ENCODE measurements at places on chromosomes 1 and 21. TPM values are rescaled to one million over a fixed set of nuclear protein-coding genes. Genes with fewer than 3 reads are reported as not detected.

GRCh38 chr21:45457161-45457831 lies 52.3 kb downstream of the COL18A1 start:
- peak; percentile 36 for DNase-seq

DNA sequence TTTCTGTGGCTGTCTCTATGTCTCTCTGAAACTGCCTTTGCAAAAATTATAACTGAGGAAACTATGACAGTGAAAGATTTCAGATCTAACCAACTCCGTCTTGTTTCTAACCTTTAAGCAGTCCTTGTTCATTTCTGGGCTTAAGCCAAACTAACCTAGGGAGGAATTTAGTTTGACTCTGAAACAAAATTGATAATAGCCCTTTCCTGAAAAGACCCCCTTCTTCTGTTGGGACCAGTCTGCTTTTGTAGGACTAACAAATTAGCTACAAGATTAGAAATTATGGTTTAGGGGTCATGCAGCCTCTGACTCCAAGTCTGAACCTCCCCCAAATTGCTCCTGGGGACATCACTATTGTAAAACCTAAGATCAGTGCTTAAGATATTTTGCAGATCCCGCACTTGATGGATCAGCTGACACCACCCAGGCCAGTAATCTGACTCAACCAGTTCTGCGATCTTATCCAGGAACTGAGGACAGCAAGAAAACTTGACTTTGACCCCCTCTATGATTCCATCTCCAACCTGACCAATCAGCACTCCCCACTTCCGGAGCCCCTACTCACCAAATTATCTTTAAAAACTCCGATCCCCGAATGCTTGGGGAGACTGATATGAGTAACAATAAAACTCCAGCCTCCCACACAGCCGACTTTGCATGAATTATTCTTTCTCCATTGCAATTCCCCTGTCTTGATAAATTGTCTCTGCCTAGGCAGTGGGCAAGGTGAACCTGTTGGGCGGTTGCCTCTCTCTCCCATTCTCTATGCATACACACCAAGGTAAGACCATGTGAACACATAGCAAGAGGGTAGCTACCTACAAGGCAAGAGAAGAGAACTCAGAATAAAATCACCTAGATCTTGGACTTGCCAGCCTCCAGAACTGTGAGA lies 11.1 kb upstream of the TRIM63 start:
- DNase-seq: no peak

- DNase-seq: peak; percentile 91
These were observed 32.2 kb upstream of the EPB41 start for GRCh38 chr1:28882009-28882628.

- no peak for DNase-seq
These were observed 60.6 kb downstream of the RGS2 start for GRCh38 chr1:192869308-192869940.

- DNase-seq: no peak
These were observed 12.8 kb downstream of the RHOU start for GRCh38 chr1:228748029-228748428.

DNA sequence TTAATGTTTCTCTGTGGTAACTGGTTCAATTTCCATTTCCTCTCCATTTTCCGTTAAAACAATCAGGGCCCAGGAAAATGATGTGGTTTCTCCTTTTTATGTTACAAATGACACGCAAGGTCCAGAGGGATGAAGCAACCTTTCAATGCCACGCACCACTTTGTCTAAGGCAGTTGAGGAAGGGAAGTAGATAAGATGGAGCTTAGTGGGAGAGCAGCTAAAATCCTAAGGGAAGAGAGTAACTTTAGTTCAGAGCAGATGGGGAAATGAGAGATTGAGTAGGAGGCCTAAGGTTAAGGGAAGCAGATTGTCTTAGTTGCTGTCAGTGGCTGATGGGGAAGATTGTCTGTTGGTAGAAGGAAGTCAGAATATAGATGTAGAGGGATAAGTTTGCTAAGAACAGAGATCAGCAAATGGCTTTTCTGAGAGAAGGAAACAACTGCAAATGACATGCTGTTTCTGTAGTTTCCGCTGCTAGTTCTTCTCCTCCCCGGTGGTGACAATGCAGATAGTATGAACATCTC lies 660 bp downstream of the CD1C start:
- DNase-seq: no peak

- DNase-seq: no peak
These were observed 643.0 kb downstream of the KIF26B start for GRCh38 chr1:245797592-245798348.

DNA sequence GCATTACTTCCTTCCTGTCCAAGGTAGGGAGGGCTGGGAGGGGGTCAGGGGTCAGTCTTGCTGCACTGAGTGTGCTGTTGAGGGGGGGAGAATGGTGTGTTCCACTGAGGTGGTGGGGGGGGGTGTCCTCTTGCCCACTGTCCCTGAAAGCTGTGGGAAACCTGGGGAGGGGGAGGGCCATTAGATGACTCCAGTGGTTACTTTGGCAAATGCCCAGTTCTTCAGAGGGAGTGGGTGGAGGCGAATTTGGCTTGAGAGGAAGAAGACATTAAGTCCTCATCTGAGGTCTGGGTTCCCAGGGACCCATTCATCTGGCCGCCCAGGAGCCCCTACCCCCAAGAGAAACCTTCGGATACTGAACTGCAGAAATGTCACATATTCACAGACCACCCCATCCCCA lies 36.2 kb downstream of the MEF2D start:
- DNase-seq: no peak

DNA sequence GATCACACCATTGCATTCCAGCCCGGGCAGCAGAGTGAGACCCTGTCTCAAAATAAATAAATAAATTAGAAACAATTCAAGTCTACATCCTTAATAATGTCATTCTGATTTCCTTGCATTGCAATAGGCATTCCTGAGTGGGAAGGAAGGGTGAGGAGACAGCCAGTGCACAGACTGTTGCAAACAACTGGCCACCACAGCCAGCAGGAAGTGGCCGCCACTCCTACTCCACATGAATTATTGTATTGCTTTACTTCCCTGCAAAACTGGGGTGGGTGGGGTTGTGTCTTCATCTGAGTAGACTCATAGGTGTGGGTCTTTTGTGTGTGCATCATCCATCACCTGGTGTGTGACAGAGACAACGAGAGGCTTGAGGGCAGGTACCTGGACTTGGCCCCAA lies 60.1 kb downstream of the OPTC start:
- no peak for DNase-seq

DNA sequence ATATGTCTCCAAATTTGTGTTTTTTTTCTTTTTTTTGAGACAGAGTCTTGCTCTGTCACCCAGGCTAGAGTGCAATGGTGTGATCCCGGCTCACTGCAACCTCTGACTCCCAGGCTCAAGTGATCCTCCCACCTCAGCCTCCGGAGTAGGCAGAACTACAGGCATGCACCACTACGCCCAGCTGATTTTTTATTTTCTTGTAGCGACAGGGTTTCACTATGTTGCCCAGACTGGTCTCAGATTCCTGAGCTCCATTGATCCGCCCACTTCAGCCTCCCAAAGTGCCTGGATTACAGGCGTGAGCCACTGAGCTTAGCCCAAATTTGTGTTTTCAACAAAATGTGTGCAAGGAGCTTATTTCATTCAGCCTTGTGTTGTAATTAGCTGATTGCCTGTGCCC lies 59.0 kb upstream of the IFFO2 start:
- no peak for DNase-seq

GRCh38 chr1:235932090-235932510 lies 65.4 kb upstream of the LYST start:
- no peak for DNase-seq

DNA sequence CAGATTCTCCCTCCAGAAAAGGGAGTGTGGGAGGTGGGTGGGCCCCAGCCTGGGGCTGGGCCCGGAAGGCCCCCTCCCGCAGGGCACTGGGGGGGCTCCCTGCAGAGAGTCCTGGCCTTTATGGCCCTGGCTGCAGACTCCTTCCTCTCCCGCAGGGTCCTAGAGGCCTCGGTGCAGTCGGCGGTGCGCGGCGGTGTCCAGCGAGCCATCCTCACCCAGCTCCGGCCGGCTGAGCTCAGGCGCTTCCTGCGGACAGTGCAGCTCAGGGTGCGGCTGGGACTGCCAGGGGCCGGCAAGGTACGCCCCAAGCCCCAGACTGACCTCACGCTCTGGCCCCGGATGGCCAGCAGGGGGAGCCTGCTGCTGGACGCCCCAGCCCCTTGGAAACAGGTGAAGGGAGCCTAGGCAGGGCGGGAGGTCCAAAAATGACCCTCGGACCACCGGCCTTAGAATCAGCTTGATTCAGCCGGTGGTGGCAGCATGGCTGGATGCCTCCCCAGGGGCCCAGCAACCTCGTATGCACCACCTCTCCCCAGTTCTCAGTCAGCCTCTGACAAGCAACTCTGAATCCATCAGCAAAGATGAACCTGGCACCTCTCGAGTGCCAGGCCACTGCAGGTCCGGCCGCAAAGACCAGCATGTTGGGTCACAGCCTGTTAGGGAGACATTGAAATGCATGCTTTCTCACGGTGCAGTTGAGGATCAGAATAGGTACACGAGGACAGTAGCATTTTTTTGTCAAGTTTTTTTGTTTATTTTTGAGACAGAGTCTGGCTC lies 20.6 kb downstream of the MTHFR start:
- DNase-seq: peak; percentile 88

GRCh38 chr21:14545906-14546480 lies at the start of gene SAMSN1:
Gene SAMSN1 (minus strand): TSS chr21:14546315. CDS start chr21:14546261, 54 bp downstream.
- no peak for DNase-seq

DNA sequence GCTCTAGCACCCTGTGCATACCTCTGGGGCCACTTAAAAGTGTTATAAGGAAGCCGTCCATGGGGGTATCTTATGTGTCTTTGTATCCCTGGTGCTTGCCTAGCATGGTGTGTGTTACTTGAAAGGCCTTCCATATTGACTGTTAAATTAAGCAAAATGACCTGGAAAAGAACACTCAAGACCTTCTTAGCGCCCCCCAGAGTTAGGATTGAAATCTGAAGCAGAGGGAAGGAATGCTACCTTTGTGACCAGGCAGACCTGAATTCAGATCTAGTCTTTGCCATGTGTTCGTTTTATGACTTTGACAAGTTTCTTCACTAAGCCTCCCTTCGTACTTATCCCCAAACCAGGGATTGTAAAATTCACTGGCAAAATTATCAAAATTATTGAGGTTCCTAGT lies 59.9 kb downstream of the SLC22A15 start:
- no peak for DNase-seq

DNA sequence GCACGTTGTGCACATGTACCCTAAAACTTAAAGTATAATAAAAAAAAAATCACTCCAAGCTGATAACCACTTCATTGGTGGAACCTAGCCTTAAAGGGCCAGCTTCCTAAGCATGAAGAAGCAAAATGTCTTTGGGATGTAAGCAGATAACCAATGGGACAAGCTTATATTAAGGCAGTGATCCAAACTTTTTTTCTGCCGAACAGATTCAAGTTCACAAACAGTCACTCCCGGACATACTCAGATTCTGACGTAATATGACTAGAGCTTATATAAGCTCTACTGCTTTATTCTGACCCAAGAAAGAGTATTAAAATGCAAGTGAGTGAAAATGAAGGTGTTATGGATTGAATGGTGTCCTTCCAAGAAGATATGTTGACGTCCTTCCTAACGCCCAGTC lies 44.9 kb upstream of the HIVEP3 start:
- no peak for DNase-seq

- no peak for DNase-seq
These were observed 48.4 kb upstream of the ZBTB18 start for GRCh38 chr1:244002721-244003120.

DNA sequence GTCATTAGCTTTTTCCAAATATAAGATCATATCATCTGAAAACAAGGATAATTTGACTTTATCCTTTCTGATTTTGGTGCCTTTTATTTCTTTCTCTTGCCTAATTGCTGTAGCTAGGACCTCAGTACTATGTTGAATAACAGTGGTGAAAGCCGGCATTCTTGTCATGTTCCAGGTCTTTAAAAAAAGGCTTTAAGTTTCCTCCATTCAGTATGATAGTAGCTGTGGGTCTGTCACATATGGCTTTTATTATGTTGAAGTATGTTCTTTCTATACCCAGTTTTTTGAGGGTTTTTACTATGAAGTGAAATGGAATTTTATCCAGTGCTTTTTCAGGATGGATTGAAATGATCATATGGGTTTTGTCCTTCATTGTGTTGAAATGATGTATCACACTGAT lies 115.8 kb downstream of the DUSP10 start:
- no peak for DNase-seq

DNA sequence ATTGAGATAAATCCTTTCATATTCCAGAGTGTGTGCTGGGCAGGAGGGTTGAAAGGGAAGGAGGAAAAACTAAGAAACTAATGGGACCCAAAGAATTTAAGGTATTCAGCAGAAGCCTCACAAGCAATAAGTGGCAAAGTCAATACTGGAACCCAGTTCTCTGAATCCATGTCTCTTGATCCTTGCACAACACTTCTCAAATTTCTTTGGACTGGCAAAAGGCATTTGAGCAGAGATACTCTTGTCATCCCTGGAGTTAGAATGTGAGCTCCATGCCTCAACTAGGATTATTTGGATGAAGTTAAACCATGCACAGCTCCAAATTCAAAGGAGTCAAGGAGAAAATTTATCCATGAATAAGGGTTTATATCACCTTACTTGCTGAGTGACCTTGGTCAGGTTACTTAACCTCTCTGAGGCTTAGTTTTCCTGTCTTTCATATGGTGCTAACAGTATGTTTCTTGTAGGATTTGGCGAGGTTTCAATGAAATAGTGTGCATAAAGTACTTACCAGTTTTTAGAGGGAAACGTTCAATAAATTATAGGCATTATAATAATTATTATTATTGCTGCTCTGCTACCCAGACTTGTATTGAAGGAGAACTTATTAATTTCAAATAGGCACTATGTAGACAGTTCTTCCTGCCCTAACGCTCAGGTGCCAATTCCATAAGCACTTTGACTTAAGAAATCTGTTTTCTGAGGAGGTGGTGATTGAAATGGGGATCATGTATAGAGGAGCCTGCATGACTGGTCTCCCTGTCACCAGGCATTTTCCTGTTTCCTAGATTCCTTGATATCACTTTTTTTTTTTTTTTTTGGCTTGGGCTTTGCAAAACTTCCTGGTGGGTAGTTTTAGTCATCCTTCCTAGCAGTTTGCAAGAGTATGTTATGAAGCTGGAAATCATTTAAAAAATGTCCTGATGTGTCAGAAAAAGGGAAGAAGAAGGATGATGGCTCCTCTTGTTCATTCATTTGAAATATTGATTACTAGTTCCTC lies 125.0 kb upstream of the JUN start:
- no peak for DNase-seq

DNA sequence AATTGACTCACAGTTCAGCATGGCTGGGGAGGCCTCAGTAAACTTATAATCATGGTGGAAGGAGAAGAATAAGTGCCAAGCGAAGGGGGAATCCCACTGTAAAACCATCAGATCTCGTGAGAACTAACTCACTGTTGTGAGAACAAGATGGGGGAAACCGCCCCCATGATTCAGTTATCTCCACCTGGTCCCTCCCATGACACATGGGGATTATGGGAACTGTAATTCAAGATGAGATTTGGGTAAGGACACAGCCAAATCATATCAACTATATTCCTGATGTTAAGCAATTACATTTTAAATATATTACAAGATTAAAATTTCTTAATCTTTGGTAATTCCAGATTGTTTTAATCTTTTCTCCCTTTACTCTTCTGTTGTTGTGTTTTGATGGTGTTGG lies 55.2 kb downstream of the FNBP1L start:
- DNase-seq: no peak

The JMJD4 gene
- total RNA-seq: 15.3 TPM

The CLIC6 gene
- 10.1 TPM for total RNA-seq

The ZNF695 gene
- total RNA-seq: not detected

The PGLYRP4 gene
- total RNA-seq: not detected

The RXRG gene
- total RNA-seq: 12.8 TPM

The TAS1R3 gene
- total RNA-seq: 0.06 TPM

The PDPN gene
- 33.8 TPM for total RNA-seq

The GJA5 gene
- total RNA-seq: 4.9 TPM

All from psoas muscle (tissue), 8 donors.